ENCODE measurements at places on chromosomes 16 and 17.

GRCh38 chr17:18129041-18129502 lies 20.5 kb downstream of the MYO15A start:
- DNase-seq: no peak

GRCh38 chr16:19210968-19211367 lies 42.9 kb downstream of the SYT17 start:
- no peak for DNase-seq

DNA sequence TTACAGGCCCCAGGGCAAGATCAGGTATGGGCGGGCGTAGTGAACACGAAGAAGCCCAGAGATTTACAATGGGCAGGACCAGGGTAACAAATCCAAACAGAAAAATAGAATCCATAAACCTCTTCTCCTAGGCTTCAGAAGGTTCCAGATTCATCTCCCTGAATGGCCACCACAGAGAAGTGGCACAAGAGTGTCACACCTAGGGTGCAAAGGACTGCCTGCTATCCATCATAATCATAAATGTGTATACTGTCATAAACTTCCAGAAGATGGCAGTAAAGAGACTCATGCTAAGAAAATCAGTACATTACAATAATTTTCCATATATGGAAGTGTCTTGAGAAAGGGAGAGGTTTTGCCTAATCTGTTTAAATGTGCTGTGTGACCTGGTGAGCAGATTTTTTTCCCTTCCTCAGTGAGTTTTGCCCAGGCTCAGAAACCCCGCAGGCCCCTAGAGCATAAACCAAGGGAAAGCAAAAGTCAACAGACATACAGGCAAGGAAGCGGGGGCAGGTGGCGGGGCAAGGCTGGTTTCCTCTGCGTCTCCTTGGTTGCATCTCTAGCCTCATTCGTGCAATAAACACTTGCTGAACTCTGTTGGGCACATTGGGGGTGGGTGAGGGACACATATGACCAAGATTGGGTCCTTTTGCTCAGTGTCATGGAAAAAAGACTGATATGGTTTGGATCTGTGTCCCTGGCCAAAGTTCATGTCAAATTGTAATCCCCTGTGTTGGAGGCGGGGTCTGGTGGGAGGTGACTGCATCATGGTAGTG lies 92.0 kb upstream of the CDH5 start:
- DNase-seq: no peak

DNA sequence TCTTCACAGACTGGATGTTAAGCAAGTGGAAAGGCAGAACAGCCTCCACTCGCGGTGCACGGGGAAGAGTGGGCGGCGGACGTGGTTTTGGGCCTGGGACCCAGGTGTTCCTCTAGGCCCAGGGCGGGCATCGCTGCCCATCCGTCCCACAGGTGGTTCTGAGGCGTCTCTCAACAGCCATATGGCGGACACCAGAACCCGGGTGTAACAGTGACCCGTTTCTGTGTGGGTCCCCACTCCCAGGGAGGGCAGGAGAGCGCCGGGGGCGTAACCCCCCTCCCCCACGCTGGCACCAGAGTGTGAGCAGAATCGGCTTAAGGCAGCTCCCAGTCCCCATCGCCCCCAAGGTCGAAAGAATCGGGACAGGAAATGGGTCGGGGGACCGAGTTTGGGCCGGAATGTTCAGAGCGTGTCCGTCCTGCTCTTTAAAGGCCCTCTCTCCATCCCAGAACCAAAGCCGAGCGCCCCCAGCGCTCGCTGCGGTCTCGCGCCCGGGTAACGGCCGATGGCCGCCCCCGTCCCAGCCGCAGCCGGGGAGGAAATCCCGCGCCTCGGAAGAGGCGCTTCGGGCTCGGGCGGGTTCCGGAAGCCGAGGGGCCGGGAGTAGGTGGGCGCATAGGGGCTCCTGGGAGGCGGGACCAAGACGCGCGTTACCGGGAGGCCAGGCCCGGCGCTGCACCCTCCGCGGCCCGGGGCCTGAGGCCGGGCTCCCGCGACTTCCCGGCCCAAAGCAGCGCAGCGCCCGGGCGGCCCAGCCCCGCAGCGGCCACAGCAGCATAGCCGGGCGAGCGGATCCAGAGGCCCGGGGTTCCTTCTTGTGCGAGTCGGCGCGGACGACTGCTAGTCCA lies at the start of gene TK2:
TK2 (minus strand) TSS at position 839 of the 848 bp plus-strand sequence; CDS start at position 778, 61 bp downstream.
- DNase-seq: no peak

DNA sequence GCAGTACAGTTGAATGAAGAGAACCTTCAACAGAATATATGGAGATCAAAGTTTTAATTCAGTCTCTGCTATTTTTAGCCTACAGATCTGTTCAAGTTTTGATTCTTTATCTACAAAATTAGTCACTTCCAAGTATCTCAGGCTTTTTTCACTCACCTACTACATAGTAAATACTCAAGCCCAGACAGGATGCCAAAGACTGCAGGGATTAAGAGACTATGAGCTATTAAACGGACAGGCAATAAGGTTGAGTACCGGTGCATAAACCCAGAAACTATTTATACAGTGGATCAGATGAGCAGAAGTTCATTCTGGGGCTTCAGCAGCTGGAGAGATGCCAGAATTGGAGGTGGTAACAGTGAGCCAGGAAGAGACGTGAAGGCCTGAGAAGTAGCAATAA lies 18.7 kb upstream of the OR3A1 start:
- DNase-seq: no peak

DNA sequence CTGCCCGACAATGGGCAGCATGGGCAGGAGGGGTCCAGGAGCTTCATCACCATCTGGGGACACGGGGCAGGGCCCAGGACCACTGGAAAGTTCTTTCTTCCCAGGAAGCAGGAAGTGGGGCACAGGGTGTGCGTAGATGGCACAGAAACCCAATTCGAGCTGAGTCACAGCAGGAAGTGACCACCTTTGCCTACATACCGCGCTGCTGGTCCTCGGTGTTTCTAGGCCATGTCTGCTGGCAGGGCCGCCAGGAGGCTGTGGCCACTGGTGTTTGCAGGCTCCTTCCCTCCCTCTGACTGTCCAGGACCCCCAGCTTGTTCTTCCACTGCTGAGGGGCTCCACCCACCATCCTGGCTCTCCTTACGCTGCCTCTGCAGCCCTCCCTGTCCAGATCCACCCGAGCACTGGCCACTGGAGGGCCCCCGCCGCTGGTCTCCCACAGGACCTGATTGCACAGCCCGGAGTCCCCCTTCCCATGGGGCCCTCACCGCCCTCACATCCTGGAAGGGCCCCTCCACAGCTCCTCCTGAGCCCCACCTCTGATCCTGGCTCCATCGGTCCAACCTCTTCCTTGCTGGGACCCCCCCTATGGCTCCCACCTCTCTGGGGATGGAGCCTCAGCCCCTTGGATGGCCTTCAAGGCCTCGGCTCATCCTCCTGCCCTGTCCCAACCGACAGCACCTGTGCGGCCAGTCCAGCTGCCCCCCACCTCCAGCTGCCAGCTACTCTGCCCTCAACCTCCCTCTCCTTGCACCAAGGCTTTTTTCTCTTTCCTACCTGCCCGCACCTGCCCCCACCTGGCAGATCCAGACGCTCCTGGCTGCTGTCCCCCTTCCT lies 14.5 kb upstream of the RASD1 start:
- no peak for DNase-seq

DNA sequence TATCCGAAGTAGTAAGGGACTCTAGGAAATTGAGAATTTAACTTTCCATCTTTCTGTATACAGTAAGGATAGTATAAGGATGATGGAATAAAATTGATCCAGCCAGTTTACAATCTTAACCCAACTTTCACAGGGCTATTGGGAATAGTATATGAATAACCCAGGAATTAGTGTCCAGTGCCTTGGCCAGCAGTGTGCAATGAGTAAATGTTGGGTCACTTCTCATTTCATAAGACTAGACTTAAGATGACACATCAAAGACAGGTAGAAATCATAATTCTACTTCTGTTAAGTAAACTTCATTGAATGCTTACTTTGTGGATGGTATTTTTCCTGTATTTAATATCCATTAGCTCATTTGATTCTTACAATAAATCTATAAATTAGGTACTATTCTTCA lies 949.6 kb upstream of the GOT2 start:
- no peak for DNase-seq

DNA sequence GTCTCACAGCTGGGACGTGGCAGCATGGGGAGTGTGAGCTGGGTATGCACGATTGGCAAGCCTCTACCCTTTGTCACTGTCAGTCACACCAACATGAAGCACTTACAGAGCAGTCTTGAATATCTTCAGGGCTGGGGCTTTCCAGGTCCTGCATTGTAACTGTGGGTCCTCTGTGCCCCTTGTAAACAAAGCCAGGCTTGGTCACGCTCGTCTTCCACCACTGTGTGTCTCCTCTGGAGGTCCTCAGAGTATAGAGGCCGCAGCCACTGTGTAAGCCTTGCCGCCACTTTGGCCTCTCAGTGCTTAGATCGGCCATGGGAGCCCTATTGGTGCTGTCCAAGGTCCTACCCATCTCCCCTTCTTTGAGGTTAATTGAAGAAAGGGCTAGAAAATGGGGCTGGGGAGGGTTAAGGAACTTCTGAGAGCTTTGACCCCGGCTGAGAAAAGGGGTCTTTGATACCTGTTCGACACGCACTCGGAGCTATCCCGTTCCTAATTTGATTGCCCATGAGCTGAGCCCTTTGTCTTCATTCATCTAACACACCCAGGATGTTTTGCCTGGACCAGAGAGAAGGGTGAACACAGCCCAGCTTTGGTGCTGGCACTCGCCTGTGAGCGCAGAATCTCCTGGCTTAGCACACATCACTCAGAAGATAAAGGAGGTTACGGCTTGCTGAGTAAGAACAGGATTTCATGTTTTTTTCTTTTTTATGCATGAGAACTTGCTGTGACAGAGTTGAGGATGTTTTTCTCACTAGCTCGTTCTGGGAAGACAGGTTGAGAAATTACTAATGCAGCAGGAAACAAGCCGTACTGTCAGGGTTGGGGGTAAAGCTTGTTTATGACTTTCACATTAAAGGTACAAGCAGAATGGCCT lies 267.9 kb downstream of the CPPED1 start:
- no peak for DNase-seq

DNA sequence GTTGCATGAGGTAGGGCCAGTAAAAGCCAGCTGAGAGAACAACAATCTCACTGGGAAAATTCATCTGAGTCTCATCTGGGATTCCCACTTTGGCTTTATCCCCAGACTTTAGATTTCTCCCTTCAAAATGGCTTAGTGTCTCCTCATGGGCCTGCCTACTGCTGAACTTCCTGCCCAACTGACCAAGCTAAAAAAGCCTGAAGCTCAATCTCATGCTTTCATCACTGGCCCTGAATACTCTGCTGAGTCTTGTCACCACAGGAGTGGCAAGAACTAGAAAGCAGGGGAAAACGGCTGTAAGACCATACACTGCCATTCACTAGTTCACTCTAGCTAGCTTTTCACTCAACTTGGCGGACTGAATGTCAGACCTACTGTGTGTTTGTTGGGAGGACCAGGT lies 96.4 kb upstream of the NOG start:
- DNase-seq: no peak

GRCh38 chr16:55130456-55130855 lies 193.5 kb upstream of the IRX6 start:
- no peak for DNase-seq

- DNase-seq: no peak
Observed at GRCh38 chr17:81867991-81868673, 3.0 kb downstream of the ARHGDIA start.

GRCh38 chr16:1152651-1153259 lies at the start of gene CACNA1H:
Gene CACNA1H (plus strand): TSS chr16:1153106. CDS start chr16:1153738, 632 bp downstream.
- DNase-seq: peak; percentile 32

GRCh38 chr16:23424292-23424958 lies 28.6 kb downstream of the COG7 start:
- no peak for DNase-seq

DNA sequence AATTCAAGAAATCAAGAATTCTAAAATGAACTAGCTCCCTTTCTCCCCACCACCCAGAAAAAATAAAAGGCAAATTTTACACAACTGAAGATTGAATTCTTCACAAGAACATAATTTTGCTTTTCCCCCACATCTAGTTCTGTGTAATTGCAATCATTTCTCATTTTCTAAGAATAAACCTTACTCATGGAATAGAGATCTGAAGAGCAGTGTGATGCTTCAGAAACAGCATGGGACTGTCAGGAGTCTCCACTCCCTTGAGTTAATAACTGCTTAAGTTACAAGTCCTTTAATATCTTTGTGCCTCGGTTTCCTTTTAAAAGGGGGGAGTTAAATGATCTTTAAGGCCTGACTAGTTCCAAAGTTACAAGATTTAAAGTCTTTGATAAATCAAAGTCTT lies 53.7 kb downstream of the CACNG1 start:
- no peak for DNase-seq

- no peak for DNase-seq
Observed at GRCh38 chr16:928526-928925, 42.3 kb downstream of the LMF1 start.

DNA sequence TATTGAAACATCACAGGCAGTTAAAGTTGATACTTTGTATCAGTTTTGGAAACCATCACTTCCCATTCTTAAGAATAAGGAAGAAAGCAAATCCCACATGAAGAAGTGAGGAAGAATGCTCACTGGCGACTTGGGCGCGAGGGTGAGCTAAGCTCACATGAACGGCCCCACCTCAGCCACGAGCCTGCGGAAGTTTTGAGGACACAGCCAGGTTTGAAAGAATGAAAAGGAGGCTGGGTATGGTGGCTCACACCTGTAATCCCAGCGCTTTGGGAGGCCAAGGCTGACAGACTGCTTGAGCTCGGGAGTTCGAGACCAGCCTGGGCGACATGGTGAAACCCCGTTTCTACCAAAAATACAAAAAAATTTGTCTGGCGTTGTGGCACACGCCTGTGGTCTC lies 110.3 kb upstream of the CHMP6 start:
- no peak for DNase-seq

DNA sequence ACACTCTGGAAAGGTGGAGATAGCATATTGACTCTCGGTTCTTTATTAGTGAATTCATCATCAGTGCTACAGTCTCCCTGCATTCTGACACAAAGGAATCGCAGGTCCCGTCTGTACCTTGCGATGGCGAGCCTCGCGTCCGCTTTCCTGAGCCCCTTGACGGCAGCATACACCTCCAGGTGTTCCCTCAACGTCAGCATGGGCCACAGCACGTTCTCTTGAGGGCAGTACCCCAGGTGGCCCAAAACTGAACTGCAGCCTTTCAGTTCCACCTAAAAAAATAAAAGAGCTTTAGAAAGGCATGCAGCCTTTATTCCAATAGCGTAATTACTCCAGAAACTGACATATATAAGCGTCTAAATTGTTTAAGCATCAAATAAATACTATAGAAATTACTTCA lies 24.2 kb upstream of the ABCA9 start:
- no peak for DNase-seq
